ENCODE measurements at places on chromosomes 12 and 14.

GRCh38 chr14:100872259-100873095 lies 31.0 kb downstream of the RTL1 start:
- no peak for DNase-seq

- peak; percentile 10 for DNase-seq
Observed at GRCh38 chr12:84875241-84875640, 37.4 kb downstream of the SLC6A15 start.

- DNase-seq = no peak
Observed at GRCh38 chr14:85991156-85991555, 461.2 kb downstream of the FLRT2 start.

DNA sequence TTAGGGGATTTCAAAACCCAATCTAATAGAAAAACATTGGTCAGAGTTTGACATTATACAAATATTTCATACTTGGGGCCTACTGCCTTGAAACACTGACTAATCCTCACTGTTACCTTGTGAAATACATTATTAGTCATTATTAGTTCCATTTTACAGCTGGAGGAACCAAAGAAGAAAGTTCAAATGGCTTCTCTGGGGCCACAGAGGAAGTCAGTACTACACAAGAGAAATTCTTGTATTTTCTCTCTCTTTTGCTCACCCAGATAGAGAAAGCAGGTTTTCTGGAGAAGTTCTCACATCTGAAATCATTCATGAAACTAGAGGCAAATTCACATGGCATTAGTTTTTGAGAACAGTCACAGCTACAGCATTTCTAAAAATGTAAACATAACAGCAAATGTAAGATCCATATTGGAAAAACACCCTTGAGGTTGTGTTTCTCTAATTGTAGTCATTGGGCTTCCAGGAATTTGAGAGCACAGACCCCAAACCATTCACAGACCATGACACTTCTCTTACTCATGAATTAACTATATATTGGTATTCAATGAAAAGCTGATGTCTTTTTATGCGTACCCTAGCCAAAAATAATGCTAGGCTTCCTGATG lies 83.0 kb downstream of the LLPH start:
- DNase-seq = no peak

- no peak for DNase-seq
Observed at GRCh38 chr12:50951112-50951511, 1.2 kb upstream of the HIGD1C start.

- no peak for DNase-seq
Observed at GRCh38 chr14:101817501-101818001, 56.0 kb downstream of the PPP2R5C start.

DNA sequence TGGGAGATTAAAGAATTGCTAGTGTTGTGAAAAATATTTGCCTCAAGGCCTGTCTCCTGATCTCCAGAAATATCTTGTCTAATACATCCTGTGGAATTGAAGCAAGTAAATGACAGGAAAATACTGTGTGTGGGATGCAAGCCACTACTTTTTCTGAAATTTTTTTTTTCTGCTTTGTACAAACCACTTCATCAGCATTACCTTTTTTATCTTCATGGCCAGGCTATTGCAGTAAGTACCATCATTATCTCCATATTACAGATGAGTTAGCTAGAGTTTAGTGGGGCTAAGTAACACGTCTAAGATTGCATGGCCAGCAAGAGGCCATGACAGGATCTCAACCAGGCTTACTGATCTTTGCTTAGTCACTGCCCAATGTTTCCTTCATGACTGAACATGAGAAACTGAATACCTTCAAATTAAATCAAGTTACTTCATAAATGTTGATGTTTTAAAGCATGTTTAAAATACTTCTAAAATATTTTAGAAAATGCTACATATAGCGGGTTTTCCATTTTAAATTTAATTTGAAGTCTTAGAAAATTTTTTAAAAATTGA lies 273.7 kb downstream of the SLC6A15 start:
- peak; percentile 32 for DNase-seq

DNA sequence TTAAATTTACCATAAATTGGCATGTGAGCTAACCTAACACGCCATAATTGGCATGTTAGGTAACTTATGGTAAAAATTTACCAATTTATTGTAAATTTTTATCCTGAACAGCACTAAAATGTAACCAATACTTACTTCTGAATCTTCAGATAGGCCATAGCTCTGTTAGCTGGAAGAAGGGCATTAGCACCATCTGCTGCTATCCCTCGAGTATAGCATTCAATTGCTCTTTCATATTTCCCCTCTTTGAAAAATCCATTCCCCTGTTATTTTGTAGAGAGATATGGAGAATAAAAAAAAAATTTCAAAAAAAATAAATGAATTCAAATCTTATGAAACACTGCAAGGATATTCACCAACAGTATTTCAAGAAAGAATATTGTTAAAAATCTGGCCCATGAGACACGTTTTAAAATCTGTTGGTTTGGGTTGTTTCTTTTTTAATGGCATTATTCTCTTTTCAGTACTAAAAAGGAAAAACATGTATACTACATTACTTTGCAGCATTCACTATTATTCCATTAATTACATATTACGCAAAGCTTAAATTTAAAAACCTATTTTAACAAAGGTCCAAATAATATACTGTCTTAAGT lies 19.1 kb downstream of the RPAP3 start:
- DNase-seq = peak; percentile 64

GRCh38 chr12:104281636-104282035 lies 21.9 kb upstream of the EID3 start:
- DNase-seq = no peak

GRCh38 chr14:35938770-35939169 lies 112.6 kb downstream of the BRMS1L start:
- DNase-seq = peak; percentile 93

- no peak for DNase-seq
Observed at GRCh38 chr12:87369161-87369560, 660.0 kb downstream of the C12orf50 start.

All from NCI-H69 (cell line).